SK-N-MC (cell line): ENCODE measurements at places on chromosomes 7 and 10.

DNA sequence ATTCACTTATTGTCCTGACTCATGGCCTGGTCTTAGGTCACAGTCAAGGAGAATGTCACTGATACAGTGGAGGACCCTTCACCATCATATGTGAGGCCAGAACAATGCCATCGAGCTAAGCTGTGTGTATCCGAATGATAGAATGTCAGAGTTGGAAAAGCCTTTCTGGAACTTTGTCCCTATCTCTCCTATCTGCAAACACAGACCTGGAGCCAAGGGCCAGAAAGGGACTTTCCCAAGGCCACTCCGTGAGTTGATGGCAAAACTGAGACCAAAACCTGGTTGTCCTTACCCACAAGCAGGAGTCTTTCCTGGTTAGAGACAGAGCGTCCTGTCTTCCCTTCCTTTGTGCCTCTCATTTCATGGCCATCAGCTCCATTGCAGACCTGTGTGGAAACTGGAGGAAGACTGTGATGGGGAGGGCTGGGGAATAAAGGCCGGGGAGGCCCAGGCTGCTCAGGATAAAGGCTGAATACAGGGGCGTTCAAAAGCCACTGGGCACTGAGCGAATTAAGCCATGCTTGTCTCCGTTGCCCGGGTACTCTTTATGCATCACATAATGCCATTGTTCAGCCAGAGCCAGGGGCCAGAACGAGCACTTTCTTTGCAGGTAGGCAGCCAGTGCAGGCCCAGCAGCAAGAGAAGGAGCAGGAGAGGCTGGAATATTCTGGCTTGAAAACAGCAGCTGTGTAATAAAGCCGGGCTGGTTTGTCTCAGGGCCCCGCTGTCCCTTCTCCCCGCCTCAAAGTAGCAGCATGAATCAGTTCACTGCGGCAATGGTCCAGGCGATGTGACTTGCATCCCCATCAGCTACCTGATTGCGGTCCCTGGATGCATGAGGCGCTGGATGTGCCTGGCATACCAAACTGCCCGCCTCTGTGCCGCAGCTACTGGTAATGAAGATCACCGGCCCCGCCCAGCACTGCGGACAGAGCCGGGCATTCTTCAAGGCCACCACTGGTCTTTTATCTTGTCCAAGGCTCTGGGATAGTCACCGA lies 143.0 kb downstream of the RPS24 start:
- DNase-seq = no peak

DNA sequence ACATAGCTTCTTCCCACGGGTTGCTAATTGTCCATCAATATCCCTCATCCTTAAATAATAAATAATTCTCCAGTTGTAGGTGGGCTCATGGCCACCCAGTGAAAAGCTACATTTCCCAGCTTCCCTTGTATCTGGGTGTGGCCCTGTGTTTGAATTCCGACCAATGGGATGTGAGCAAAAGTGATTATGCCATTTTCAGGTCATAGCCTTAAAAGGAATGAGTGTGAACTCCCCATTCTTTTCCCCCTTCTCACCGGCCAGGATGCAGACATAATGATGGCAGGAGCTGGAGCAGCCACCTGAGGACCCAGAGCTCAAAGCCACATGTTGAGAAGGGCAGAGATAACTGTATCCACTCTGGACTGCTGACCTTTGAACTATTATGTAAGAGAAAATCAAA lies 30.3 kb upstream of the CALU start:
- DNase-seq = no peak

DNA sequence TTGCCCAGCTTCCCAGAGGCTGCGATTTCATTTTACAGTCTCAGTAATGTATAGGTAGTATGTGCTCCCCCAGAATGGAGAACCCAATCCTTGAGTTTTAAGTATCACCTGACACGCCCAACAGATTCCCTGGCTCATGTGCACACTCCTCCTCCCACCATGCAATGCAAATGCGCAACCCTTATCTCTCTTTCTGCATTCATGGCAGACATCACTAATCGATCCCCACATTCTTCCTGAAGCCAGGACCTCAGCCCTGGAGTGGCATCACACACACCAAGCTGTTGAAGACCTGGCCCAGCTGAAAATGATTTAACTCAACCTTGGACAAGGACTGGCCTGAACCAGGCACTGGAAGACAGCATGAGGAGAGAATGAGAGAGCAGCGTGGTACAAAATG lies 68.4 kb downstream of the ZRANB1 start:
- DNase-seq = no peak

DNA sequence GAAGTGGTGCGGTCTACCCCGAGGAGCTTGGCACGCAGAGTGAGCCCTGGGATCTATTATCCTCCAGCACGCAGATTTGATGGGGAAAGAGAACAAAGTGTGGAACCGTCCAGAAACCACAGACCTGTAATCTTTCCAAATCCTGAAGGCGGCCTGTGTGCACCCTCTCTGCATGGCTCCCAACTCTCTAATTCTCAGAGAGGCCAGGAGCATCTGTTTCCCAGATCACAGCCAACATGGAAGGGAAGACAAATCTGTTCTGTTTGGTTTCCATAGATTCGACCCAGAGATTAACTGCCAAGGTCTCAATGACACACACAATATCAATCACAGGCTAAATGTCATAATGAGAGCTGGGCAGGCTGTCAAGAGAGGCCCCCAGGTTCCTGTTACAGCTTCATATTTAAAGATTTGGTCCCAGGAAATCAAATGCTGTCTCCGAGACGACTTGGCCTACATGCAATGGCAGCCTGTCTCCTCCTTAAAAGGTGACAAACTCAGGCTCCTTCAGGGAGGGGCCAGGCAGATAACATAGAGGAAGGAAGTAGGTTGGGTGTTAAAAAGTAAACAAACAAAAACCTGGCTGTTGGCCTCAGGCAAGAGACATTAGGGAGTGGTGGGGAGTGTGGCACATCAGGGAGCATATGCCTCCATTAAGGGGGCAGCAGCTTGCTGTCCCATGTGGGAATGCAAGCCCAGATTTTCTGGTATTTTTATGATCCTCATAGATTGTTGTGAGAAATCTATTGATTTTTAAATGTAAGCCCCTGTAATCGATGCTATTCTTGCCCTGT lies 48.8 kb upstream of the SAMD8 start:
- no peak for DNase-seq

GRCh38 chr7:139617074-139617473 lies 93.6 kb downstream of the CLEC2L start:
- DNase-seq = no peak

- DNase-seq = no peak
Measured at GRCh38 chr7:89133357-89133756, 337.8 kb upstream of the TEX47 start.

GRCh38 chr10:26881600-26882331 lies 21.0 kb upstream of the ABI1 start:
- DNase-seq = peak; percentile 45

GRCh38 chr7:98066934-98067507 lies 39.6 kb upstream of the LMTK2 start:
- no peak for DNase-seq

DNA sequence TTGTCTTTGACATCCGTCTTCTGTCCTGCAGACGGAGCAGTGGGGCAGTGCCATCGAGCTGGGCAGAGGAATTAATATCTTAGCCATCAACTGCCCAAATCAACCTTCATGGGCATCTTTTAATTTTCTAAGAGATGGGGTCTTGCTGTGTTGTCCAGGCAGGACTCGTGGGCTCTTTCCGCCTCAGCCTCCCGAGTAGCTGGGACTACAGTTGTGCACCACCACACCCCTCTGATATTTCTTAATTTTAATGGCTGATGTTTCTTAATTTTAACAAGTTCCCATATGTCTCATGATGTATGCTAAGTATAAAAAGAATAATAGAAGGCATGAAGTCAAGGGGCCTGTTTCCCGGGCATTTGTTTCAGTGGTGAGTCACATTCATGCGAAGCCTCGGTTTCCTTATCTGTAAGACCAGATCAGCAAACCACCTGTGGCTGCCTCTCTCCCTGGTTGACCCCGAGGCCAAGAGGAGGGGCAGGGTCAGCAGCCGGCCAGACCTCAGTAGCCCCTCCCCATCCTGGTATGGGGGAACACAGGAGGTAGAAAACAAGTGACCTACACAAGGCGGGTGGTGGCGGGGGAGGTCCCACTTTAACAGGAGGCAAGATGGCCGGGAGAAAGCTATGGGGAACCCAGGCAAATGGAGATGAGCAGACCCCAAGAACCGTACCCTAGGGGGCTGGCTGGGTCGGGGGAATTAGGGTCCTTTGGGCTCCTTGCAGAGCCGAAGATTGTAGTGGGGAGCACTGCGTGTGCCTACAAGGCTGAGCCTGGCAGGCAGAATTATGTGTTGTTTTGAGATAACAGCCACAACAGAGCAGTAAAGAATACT lies 85.5 kb downstream of the CUX1 start:
- DNase-seq = no peak

DNA sequence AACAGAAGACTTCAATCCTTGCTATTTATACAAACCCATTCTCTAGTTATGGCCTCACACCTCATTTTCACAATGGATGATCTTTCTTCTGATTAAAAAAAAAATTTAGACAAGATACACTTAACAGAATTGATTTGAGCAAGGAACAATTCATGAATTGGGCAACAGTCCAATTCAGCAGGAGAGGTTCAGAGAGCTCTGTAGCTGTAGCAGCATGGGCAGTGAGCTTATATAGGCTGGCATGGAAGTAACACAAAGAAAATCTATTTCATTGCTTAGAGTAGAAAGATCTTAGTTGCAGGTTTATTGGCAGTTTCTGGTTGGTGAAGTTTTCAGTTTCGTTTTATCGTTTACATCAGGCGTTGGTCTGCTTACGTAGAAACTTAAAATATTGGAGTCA lies 23.0 kb upstream of the LRGUK start:
- DNase-seq = no peak

- no peak for DNase-seq
Measured at GRCh38 chr7:88322151-88322550, 15.5 kb upstream of the STEAP4 start.

GRCh38 chr10:33482486-33482885 lies 148.0 kb upstream of the NRP1 start:
- DNase-seq = no peak

- DNase-seq = no peak
Measured at GRCh38 chr10:100568912-100569311, 33.2 kb downstream of the HIF1AN start.

- DNase-seq = no peak
Measured at GRCh38 chr7:44104860-44105771, 971 bp downstream of the AEBP1 start.

DNA sequence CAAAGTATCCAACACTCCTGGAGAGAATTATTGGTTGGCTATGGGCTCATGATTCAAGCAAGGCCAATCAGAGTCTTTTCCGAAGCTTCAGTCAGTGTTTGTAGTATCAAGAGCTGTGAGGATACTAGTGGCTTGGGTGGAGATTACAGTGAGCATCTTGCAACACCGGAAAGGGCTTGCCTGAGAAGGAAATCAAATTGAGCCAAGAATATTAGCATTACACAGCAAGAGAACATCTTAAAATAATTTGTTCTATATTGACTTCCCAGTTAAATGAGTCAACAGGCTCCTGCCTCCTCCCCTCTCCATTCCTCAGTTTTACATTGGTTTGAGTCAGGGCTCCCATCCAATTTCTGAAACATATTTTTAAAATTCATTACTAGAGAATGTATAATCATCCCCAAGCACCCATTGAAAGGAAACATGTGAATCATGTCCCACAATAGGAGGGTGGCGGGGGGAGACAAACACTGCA lies 127.4 kb downstream of the ELAPOR2 start:
- peak; percentile 18 for DNase-seq

DNA sequence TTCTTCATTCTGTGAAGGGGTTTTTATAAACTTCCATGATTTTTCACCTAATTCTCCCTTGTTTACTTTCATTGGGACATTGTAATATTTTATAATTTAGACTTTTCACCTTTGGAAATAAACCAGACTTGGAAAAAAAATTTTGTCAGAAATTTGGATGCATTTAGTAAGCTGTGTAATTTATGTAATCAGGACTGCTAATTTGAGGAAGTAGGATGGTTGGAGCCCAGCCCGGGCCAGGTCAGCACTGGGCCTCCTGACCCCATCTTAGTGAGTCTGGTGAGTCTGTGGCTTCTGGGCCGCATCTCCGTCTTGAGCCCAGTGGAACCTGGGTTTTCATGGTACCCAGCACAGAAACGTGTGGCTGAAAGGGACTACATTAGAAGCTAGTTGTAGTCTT lies 27.6 kb upstream of the ZNF32 start:
- no peak for DNase-seq

GRCh38 chr10:60298408-60299389 lies 91.0 kb downstream of the ANK3 start:
- DNase-seq = no peak
